ENCODE measurements at places on chromosomes 4 and X. TPM values are rescaled to one million over a fixed set of nuclear protein-coding genes. Genes with fewer than 3 reads are reported as not detected.

ARHGAP36 gene
- total RNA-seq, result not detected

PRSS12 gene
- total RNA-seq, result 2.2 TPM

FAM184B gene
- total RNA-seq, result 0.19 TPM

MAGED4 gene
- total RNA-seq, result 0.72 TPM

FGF5 gene
- not detected for total RNA-seq

MAGEA12 gene
- total RNA-seq, result not detected

GAGE12H gene
- total RNA-seq, result not detected

MAOB gene
- total RNA-seq, result 3.3 TPM

XKRX gene
- total RNA-seq, result 4.4 TPM

GCNA gene
- 3.1 TPM for total RNA-seq

CORIN gene
- 0.38 TPM for total RNA-seq

RPS6KA6 gene
- total RNA-seq, result 0.92 TPM

TNIP3 gene
- 4.7 TPM for total RNA-seq

TRIM61 gene
- total RNA-seq, result not detected

NEIL3 gene
- 8.3 TPM for total RNA-seq

MBTPS2 gene
- total RNA-seq, result 7.1 TPM

DNA sequence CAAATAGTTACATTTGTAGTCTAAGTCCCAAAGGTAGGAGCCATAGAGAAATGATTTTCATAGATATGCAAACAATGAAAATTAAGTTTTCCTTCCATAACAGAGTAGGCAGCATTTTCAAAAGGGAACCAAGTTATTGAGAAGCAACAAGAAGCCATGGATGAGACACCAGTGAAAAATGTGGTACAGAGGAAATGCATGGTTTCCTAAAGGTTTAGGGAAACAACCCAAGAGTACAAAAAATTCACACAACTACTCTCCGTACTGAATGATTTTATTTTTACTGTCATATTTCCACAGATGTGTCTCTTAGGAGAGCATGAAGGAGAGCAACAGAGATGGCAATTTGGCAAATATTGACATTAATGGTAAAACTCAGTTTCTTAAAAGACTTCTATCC lies 1408.9 kb upstream of the PCDH7 start:
- DNase-seq, result no peak

DNA sequence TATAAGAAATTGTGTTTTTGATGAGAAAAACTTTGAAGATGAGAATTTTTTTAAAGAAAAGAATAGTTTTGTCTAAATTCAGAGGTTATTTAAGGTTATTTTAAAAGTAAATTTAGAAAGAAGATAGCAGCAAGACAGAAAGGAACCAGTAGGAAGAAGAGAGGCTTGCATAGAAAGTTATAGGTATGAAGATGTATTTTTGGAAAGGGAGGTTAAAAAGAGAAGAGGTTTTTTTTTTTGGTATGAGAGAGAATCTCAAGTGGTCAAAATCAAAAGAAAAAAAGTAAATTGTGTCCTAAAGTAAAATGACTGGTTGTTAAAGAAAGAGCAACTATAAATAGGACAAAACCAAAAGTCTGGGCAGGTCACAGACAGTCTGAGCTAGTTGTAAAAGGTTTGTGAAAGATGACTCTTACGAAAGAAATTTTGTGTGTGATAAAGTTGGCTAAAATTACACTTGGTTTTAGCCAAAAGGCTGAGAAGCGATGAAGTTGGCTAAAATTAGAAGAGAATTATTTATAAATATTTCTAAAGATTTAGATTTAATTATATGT lies 16.4 kb upstream of the EIF4E start:
- DNase-seq, result no peak

DNA sequence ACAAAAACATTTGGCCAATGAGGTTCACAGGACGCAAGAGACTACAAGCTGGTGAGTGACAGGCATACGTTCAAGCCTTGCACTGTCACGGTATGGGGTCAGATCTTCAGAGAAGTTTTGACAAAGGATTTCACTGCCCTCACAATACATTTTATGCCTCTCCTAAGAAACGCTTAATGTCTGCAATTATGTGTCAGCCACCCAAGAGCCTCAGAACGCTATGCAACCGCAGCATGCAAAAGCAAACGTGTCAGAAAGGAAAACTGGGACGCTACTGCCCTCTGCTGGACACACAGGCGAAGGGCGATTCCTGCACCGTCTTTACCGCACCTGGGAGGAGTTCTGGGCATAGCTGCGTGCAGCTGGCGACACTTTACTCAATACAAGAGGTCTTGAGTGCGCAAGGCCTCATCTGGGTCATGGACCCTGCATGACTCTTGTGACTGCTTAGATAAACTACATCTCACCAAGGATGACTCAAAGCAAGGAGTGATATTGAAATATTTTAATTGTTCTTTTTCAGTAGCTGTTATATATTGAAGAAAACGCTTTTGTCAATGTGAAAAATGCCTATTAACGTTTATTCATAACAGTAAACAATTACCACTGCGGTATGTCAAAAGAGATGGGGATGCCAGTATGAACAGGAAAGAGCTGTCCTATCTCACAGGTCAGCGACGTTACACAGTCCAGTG lies 147.6 kb upstream of the FRG1 start:
- DNase-seq, result no peak

GRCh38 chr4:152805071-152805650 lies 25.4 kb downstream of the ARFIP1 start:
- DNase-seq, result no peak

GRCh38 chrX:24380262-24381187 lies 20.1 kb downstream of the SUPT20HL1 start:
- no peak for DNase-seq

- no peak for DNase-seq
These were observed 31.4 kb upstream of the SPATA4 start for GRCh38 chr4:176226736-176227135.

GRCh38 chr4:3283483-3283882 lies 9.3 kb upstream of the RGS12 start:
- no peak for DNase-seq

DNA sequence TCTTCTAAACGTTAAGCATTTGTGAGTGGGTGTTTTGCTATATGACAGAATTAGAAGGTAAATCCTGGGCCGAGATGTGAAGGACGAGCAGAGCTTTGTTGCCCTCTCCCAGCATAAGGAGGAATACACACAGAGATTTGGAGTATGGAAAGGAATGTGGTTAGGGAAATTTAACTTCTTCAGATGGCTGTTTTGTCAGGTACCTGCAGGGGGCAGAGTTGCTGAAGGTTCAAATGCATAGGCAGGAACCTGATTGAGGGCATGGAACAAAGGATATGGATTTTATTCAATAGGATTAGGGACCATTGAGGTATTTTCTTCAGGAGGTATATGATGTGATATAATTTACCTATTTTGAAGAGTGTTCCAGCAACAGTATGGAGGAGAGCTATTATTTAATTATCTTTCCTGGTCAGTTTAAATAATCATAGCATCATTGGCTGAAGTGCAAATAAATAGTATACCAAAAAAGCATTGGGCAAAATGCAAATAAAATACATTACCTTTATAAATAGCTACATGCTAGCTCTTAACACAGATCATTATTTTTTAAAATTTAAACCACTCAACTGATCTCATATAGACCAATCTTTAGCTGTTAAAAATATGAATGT lies 143.6 kb downstream of the SLIT2 start:
- no peak for DNase-seq

- DNase-seq, result no peak
These were observed 69.2 kb upstream of the GRID2 start for GRCh38 chr4:92234393-92235176.

DNA sequence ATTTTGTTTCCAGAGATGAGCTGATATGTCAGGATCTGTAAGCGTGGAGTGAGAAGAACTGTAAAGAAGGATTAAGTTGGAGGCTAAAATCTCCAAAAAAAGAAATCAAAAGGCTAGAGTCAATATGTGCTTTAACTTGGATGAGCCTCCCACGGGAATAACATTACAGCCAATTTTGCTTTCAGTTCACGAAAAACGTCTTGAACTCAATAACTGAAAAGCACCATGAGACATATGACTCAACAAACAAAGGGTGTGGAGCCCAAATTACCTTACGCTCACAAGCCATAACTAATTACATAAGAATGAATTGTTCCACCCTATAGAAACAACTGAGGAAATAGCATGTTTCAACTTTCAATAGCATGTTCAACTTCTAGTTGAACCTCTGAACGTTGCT lies 22.3 kb downstream of the TMPRSS11D start:
- DNase-seq, result no peak

DNA sequence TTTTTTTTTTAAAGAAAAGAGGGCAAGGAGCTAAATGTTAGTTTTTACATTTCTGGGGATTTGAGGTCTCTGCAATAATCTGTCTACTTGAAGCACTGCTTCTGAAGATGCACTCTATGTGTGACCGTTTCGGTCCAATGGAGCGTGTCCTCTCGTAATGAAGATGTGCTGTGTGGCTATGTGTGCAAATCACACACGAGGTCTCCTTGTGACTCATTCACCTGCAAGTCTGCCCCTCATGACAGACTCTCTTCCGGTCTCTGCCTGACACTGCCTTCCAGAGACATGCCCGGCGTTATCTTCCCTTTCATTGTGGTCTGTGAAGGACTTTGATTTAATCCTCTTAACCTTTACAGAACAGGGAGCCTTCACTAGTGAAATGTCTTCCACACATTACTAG lies 84.3 kb downstream of the TRAM1L1 start:
- DNase-seq, result no peak

DNA sequence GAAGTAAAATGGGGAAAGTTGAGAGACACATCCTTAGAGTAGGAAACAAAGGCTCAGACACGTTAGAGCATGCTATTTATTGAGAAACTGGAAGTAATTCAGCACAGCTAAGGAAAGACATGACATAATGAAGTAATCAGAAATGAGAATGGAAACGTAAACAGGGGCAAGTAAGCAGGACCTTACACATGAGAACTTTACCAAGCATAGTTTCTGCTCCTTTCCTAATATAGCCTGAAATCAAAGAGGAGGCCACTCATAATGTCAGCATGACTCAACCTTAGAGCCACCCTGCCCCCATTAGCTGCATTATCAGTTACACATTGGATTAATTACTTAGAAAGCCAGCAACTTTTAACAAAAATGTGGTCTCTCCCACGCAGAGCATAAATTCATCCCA lies 558.3 kb upstream of the GRIA3 start:
- DNase-seq, result no peak

GRCh38 chr4:139315221-139315675 lies 13.0 kb upstream of the NDUFC1 start:
- DNase-seq, result no peak

DNA sequence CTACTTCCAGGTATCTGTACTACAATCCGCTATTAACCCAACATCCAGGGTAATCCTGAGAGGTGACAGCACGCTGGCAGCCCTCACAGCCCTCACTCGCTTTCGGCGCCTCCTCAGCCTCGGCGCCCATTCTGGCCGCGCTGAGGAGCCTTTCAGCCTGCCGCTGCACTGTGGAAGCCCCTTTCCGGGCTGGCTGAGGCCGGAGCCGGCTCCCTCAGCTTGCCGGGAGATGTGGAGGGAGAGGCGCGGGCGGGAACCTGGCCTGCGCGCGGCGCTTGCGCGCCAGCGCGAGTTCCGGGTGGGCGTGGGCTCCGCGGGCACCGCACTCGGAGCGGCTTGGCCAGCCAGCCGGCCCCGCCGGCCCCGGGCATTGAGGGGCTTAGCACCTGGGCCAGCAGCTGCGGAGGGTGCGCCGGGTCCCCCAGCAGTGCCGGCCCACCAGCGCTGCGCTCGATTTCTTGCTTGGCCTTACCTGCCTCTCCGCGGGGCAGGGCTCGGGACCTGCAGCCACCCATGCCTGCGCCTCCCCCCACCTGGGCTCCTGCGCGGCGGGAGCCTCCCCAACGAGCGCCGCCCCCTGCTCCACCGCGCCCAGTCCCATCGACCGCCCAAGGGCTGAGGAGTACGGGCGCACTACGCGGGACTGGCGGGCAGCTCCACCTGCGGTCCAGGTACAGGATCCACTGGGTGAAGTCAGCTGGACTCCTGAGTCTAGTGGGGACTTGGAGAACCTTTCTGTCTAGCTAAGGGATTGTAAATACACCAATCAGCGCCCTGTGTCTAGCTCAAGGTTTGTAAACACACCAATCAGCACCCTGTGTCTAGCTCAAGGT lies 87.3 kb downstream of the PRSS12 start:
- DNase-seq, result no peak

DNA sequence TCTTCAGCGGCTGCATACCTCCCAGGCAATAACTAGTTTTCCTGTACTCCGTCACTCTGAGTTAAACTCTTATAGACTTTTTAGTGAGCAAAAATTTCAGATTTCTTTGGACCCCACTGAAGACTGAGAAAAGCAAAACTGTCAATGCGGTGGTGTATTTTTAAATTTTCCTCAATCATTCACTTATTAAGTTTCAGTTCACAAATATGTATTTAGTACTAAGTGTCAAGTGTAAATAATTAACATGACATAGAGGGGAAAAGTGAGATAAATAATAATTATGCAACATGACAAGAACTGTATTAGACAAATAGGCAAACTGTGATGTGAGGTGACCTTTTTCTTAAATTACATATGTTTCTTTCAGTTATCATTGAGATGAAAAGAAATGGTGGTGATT lies 124.4 kb downstream of the NAF1 start:
- DNase-seq, result no peak

DNA sequence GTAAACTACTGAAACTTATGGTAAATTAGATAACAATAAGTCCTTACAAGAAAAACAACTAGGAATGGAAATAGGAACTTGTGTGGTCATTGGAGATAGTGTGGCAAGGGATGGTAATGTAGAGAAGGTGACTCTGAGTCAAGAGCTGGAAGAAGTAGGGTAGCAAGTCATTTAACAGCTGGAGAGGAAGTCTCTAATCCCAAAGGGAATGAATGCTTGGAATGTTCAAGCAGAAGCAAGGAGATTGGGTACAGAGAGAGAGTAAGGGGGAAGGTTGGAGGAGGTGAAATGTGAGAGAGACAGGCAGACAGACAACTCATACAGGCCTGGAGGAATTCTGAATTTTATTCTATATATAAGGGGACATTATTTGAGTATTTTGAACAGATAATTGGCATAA lies 260.6 kb upstream of the MAD2L1 start:
- no peak for DNase-seq

DNA sequence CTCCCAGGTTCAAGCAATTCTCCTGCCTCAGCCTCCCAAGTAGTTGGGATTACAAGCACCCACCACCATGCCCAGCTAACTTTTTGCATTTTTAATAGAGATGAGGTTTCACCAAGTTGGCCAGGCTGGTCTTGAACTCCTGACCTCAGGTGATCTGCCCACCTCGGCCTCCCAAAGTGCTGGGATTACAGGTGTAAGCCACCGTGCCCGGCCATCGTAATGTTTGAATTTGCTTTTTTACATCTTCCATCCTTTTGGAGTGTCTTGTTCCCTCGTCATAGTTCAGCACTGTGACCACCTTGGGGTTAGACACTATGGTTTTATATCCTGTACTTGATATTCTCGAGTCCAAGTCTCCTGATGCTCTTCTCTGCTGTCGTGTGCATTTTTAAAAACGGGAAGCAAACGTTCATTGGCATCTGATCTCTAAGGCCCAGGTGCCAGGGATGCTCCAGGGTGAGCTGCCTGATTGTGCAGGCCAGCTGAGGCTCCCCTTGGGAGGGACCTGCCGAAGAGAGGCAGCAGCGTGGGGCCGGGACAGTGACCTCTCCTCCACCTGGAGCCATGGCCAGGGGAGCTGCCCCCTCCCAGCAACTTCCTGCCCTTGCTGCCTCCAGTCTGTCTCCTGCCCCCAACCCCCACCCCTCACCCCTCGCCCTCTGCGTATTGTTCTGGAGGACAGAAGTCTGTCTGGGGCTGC lies 16.7 kb downstream of the DGKQ start:
- no peak for DNase-seq

- no peak for DNase-seq
These were observed 97.2 kb downstream of the GUCY2F start for GRCh38 chrX:109384699-109385098.

All from esophagus squamous epithelium (tissue), 5 donors.